Stimulated activated CD8-positive, alpha-beta memory T cell treated with anti-CD3 and anti-CD28 coated beads, Interleukin-7, amount 100 ng/mL, for 24 hours (primary cell): ENCODE measurements at places on chromosomes 12 and 14.

- DNase-seq: no peak
Observed at GRCh38 chr14:27181333-27181732, 583.5 kb upstream of the NOVA1 start.

DNA sequence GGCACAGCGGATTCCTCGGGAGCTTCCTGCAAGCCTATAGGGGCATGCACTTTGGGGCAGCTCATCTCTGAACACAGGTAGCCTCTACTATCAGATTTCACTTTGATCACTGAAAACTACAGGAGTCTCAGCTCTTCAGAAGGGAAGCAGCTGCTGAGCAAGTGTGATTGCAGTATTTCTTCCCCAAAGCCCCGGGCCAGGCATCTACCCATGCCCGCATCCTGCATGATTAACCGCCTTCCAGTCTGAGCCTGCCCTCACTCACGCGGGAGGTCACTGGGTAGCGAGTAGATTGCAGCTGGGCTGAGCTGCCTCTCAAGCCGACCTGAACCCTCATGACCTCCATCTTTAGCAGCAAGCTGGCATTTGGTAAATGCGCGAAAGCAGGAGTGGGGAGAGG, 334.7 kb downstream of the DPF3 start:
- DNase-seq: no peak

GRCh38 chr12:96986883-96987523, 79.9 kb downstream of the NEDD1 start:
- no peak for DNase-seq

GRCh38 chr12:92732216-92732615, 29.4 kb downstream of the PLEKHG7 start:
- no peak for DNase-seq

DNA sequence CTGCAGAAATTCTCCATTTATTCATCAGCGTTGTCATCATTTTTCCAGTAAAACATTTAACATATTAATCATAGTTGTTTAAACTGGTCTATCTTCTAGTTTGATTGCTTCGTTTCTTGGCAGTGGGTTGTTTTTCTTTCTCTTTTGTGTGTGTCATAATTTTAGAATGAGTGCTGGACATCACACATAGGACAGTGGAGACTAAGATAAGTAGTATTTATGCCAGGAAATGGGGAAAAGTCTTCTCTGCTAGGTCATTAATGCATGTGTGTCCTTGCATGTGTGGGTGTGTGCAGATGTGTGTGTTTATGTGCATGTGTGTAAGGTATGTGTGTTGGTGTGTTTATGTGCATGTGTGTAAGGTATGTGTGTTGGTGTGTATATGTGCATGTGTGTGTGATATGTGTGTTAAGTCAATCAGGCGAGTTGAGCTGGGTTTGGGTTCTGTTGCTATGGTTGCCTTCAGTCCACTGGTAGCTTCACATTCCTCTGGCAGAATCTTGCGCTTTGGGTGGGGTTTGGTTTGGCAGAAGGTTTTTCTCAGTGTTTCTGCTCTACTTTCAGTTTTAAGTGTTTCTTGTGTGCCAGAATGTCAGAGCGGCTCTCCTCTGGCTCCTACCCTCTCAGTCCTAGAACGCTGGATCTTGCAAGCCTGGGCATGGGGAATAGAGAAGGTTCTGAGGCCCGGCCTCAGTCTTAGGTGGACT, 7.8 kb upstream of the ADGRD1 start:
- DNase-seq: no peak

GRCh38 chr12:66129934-66130266, 650 bp downstream of the LLPH start:
- DNase-seq: no peak
